ENCODE measurements at places on chromosomes 2 and 18.

DNA sequence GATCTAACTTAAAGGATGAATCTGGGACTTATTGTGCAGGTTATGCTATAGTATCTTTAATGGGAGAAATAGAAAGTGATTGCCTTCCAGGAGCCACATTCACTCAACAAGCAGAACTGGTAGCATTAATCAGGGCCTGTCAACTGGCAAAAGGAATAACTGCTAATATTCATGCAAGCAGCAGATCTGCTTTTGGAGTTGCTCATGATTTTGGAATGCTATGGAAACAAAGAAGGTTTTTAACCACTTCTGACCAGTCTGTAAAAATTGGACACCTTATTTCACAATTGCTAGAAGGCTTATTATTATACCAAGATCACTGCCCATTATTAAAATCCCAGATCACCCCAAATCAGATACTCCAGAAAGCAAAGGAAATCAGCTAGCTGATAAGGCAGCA is 200.4 kb downstream of the MREG start:
- DNase-seq = no peak

GRCh38 chr2:5736050-5736449 is 43.9 kb downstream of the SOX11 start:
- DNase-seq = no peak

DNA sequence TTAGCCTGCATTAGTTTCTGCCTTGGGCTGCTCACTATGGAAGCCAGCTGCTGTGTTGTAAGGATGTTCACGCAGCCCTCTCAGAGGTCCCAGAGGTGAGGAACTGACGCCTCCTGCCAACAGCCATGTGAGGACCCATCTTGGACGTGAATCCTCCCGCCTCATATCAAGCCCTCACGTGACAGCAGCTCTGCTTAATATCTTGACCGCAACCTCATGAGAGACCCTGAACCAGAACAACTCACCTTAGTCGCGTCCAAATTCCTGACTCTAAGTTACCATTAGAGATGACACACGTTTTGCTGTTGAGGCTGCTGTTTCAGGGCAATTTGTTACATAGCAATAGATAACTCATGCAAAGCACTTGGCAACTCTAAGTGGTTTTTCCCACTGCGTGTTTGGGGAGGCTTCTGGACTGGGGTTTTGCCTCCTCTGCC is 97.7 kb downstream of the TMEM17 start:
- no peak for DNase-seq

- no peak for DNase-seq
These were observed 1653.1 kb upstream of the SLC39A10 start for GRCh38 chr2:194003911-194004310.
